ENCODE measurements at places on chromosomes 1 and 21. TPM values are rescaled to one million over a fixed set of nuclear protein-coding genes. Genes with fewer than 3 reads are reported as not detected.

- no peak overlapping the region for H3K4me3 ChIP-seq
- peak; percentile 69 for DNase-seq
- no peaks in the 10 kb centered on the region for H3K27me3 ChIP-seq
- peak overlapping the region; percentile 36 for H3K27ac ChIP-seq
- H3K36me3 ChIP-seq = no peaks in the 10 kb centered on the region
Observed at GRCh38 chr1:164659621-164660411, 100.8 kb downstream of the PBX1 start.

DNA sequence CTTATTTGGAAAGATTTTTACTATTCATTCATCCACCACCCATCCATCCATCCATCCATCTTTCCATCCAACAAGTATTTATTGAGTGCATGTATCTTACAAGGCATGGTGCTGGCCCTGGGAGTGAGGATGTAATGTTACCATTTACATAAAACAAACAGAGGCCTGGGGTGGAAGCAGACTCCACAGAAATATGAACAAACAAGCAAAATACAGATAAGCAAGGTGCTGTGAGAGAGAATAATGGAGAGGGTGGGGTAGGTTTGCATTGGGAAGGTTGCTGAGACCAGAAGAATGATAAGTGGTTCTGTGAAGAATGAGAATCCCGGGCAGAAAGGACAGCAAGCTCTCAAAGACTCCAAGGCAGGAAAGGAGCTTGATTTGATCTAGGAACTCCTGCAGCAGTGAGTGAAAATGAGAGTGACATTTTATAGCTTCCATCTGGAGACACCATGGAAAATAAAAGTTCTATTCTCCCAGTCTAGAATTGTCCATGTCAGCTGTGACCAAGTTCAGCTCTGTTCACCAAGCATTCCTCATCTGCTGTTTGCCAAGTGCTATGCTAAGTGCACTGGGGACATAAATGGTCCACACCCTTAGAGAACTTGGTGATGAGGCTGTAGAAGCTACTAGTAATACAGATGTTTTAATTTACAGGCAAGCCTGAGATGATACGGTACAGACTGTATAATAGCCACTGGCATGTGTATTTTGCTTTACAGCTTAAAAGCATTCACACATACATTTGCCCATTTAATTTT is 75.3 kb downstream of the PEX14 start:
- H3K36me3 ChIP-seq = no peaks in the 10 kb centered on the region
- DNase-seq = no peak
- H3K27me3 ChIP-seq = no peaks in the 10 kb centered on the region
- H3K27ac ChIP-seq = no peak overlapping the region
- H3K4me3 ChIP-seq = no peak overlapping the region

GRCh38 chr1:40635763-40636500 is 29.6 kb downstream of the RIMS3 start:
- no peak overlapping the region for H3K4me3 ChIP-seq
- no peaks in the 10 kb centered on the region for H3K27me3 ChIP-seq
- no peak overlapping the region for H3K27ac ChIP-seq
- no peaks in the 10 kb centered on the region for H3K36me3 ChIP-seq
- no peaks in the 10 kb centered on the region for H3K4me1 ChIP-seq
- no peak for DNase-seq

- peaks cover 27% of the 10 kb centered on the region for H3K36me3 ChIP-seq
- no peak overlapping the region for H3K4me3 ChIP-seq
- no peaks in the 10 kb centered on the region for H3K27me3 ChIP-seq
Observed at GRCh38 chr1:37817481-37817880, 9.5 kb upstream of the YRDC start.

GRCh38 chr1:52677076-52677806 is 20.9 kb downstream of the COA7 start:
- no peak overlapping the region for H3K27ac ChIP-seq
- no peaks in the 10 kb centered on the region for H3K36me3 ChIP-seq
- peak; percentile 14 for DNase-seq

S100A7 gene
- not detected for total RNA-seq

GRCh38 chr1:162230517-162230916 is 146.1 kb downstream of the SPATA46 start:
- no peak overlapping the region for H3K27ac ChIP-seq
- H3K27me3 ChIP-seq = no peaks in the 10 kb centered on the region
- H3K36me3 ChIP-seq = no peaks in the 10 kb centered on the region
- DNase-seq = no peak
- H3K4me1 ChIP-seq = peaks cover 16% of the 10 kb centered on the region
- no peak overlapping the region for H3K4me3 ChIP-seq

FAM151A gene
- not detected for total RNA-seq

C1QTNF12 gene
- total RNA-seq = 0.83 TPM

DNA sequence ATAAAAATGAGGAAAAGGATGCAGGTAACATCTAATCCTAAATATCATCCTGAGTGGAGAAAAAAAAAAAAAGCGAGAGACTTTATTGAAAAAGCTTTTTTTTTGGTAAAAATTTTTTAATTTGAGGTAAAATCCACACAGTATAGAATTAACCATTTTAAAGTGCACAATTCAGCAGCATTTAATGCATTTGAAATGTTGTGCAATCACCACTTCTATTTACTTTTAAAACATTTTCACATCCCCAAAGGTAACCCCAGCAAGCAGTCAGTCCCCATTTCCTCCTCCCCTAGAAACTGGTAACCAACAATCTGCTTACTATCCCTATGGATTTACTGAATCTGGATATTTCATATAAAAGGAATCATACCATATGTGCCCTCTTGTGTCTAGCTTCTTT is 166.7 kb downstream of the TTLL7 start:
- no peaks in the 10 kb centered on the region for H3K27me3 ChIP-seq
- H3K4me1 ChIP-seq = no peaks in the 10 kb centered on the region
- no peak for DNase-seq

DNA sequence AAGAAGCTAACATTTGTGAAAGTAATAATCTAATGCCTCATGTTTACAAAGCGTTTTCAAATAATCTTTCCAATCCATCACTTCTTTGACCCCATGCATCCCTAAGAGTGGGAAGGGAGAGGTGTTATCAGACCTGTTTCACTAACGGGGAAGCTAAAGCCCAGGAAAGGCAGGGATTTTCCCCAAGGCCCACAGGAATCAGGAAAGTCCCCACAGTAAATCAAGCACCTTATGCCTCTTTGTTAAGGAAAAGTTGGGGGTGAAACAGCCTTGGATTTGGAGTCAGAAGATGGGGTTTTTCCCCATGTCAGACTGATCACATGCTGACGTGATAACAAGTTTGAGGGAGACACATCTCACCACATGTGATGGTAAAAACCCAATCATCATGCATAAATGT is 20.0 kb upstream of the ANGPTL7 start:
- H3K27ac ChIP-seq = no peak overlapping the region
- H3K4me3 ChIP-seq = no peak overlapping the region
- H3K27me3 ChIP-seq = no peaks in the 10 kb centered on the region
- no peak for DNase-seq
- H3K36me3 ChIP-seq = no peaks in the 10 kb centered on the region
- H3K4me1 ChIP-seq = no peaks in the 10 kb centered on the region

- no peak overlapping the region for H3K27ac ChIP-seq
- no peak overlapping the region for H3K4me3 ChIP-seq
- no peaks in the 10 kb centered on the region for H3K27me3 ChIP-seq
- no peaks in the 10 kb centered on the region for H3K4me1 ChIP-seq
Observed at GRCh38 chr21:46608672-46609111, 3.8 kb upstream of the S100B start.

RAVER2 gene
- 13.6 TPM for total RNA-seq

CD164L2 gene
- total RNA-seq = 0.50 TPM

- no peaks in the 10 kb centered on the region for H3K36me3 ChIP-seq
- no peak for DNase-seq
- H3K27ac ChIP-seq = no peak overlapping the region
Observed at GRCh38 chr21:32713726-32714125, 14.1 kb downstream of the SYNJ1 start.

DNA sequence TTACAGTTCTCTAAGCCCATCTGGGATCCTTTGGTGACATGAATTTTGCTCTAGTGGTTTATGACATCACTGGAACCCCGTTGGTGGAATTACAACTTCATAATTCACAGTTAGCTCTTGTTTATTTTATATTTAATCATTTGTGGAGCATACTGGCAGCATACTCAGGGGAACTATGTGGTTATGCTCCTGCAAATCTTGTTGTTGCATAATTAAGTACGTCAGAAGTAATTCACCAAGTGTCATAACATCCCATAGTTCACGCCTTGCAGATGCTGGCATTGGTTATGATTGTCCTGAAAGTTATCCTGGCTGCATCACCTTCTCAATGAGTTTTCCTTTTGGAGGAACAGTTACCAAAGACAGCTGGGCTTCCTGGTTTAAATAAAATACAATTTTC is 16.5 kb downstream of the PRRX1 start:
- no peaks in the 10 kb centered on the region for H3K36me3 ChIP-seq
- no peaks in the 10 kb centered on the region for H3K27me3 ChIP-seq
- H3K4me1 ChIP-seq = no peaks in the 10 kb centered on the region
- no peak for DNase-seq

GRCh38 chr21:29114765-29115500 is 15.5 kb upstream of the MAP3K7CL start:
- H3K27me3 ChIP-seq = no peaks in the 10 kb centered on the region
- no peaks in the 10 kb centered on the region for H3K4me1 ChIP-seq

GRCh38 chr1:61425040-61425439 is 299.9 kb downstream of the TM2D1 start:
- no peaks in the 10 kb centered on the region for H3K27me3 ChIP-seq
- H3K36me3 ChIP-seq = no peaks in the 10 kb centered on the region
- no peak for DNase-seq
- H3K4me3 ChIP-seq = no peak overlapping the region

PCSK9 gene
- not detected for total RNA-seq

- H3K36me3 ChIP-seq = no peaks in the 10 kb centered on the region
- H3K27me3 ChIP-seq = no peaks in the 10 kb centered on the region
- H3K4me1 ChIP-seq = no peaks in the 10 kb centered on the region
- no peak for DNase-seq
Observed at GRCh38 chr1:222861062-222861461, 46.2 kb downstream of the DISP1 start.

GRCh38 chr1:36204347-36204909 is 19.8 kb upstream of the THRAP3 start:
- peak; percentile 84 for DNase-seq
- H3K27ac ChIP-seq = peak overlapping the region; percentile 96
- H3K36me3 ChIP-seq = no peaks in the 10 kb centered on the region
- no peak overlapping the region for H3K4me3 ChIP-seq

DNA sequence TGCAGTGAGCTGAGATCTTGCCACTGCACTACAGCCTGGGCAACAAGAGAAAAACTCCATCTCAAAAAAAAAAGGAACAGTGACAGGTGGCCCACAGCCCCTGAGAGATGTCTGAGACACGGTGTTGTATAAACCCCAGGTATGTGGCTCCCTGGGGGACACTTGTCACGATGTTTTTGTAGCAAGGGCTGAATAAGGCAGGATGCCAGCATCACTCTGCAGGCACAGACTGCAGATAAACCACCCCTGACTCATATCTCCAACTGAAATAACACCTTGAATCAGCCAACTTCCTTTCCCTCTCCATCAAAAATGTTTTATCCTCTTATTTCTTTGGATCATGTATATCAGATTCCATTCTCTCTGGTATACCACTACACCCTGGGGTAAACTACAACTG is 52.5 kb downstream of the NMNAT2 start:
- no peak overlapping the region for H3K27ac ChIP-seq
- H3K4me1 ChIP-seq = peaks cover 2% of the 10 kb centered on the region
- H3K4me3 ChIP-seq = no peak overlapping the region
- no peaks in the 10 kb centered on the region for H3K36me3 ChIP-seq

TTC39A gene
- 18.7 TPM for total RNA-seq

- H3K4me3 ChIP-seq = no peak overlapping the region
- no peaks in the 10 kb centered on the region for H3K4me1 ChIP-seq
- H3K27ac ChIP-seq = no peak overlapping the region
- no peaks in the 10 kb centered on the region for H3K36me3 ChIP-seq
- no peak for DNase-seq
- no peaks in the 10 kb centered on the region for H3K27me3 ChIP-seq
Observed at GRCh38 chr21:43954896-43955295, 57.2 kb upstream of the TRAPPC10 start.

DNA sequence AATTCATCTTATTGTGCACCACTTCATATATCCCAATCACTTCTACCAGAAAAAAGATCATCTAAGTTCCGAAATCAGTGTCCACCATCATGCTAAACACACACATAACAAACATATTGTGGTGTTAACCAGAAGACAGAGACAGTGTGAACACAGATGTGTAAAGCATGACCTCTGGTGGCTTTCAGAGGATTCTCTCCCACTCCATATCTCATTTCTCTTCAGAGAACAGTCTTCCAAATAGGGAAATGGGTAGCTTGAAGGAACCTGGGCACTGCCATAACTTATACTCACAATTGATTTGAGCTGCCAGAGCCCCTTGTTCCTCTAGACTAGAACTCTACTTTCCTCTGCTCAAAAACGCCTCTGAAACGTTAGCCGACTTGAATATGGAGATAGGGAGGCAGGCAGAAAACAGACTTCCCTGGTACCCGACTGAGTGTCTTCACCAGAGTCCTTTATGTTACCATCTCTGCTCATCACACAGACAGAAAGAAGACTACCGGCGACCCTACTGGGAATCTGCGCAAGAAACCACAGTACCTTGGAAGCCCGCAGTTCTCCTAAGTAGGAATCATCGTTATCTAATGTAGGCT is 1.8 kb upstream of the ELAPOR1 start:
- no peak overlapping the region for H3K4me3 ChIP-seq
- DNase-seq = no peak
- no peaks in the 10 kb centered on the region for H3K36me3 ChIP-seq
- H3K4me1 ChIP-seq = peaks cover 21% of the 10 kb centered on the region
- no peak overlapping the region for H3K27ac ChIP-seq

DNA sequence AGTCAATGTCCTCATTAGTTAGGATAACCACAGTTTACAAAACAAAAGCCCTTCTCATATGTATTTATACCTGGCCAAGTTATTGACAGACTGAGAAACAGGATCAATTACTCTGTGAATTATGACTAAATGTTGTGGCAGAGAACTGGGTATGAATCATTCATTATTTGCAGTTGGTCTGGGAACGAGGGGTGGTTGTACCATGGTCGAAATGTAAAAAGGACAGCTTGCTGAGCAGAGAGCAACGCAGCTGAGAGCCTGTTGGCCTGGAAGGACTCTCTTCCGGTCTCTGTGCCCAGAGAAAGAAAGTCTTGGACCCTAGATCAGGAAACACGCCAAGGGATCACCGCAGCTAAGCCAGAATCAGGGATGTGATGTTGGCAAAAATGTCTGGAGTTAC is 169.6 kb downstream of the DISC1 start:
- H3K27ac ChIP-seq = no peak overlapping the region
- no peaks in the 10 kb centered on the region for H3K4me1 ChIP-seq
- DNase-seq = no peak
- H3K36me3 ChIP-seq = no peaks in the 10 kb centered on the region

DNA sequence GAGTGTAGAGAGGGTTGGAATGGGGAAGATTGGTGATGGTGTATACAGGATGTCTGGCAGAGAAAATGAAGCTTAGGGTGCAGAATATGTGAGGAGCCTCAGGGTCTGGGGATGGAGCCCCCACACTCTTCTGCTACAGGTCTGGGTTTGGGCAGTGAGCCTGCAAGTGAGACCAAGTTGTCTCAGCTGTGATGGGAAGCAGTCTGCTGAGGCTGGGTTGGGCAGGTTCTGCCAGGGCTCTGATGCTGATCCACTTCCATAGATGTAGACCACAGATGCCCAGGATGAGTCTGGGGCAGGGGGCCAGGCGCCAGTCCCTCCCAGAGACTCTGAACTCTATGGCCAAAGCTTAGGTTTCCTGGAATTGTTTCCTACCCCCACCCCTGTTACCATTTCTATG is 516.9 kb downstream of the PTPRU start:
- no peak overlapping the region for H3K27ac ChIP-seq
- H3K36me3 ChIP-seq = no peaks in the 10 kb centered on the region
- no peaks in the 10 kb centered on the region for H3K27me3 ChIP-seq
- H3K4me1 ChIP-seq = no peaks in the 10 kb centered on the region

All from thyroid gland (tissue), 4 donors.